ENCODE measurements at places on chromosomes 12 and 14.

GRCh38 chr14:53528185-53528671, 375.1 kb upstream of the DDHD1 start:
- no peak for DNase-seq

- DNase-seq: no peak
Observed at GRCh38 chr12:40342010-40342409, 117.2 kb downstream of the LRRK2 start.

DNA sequence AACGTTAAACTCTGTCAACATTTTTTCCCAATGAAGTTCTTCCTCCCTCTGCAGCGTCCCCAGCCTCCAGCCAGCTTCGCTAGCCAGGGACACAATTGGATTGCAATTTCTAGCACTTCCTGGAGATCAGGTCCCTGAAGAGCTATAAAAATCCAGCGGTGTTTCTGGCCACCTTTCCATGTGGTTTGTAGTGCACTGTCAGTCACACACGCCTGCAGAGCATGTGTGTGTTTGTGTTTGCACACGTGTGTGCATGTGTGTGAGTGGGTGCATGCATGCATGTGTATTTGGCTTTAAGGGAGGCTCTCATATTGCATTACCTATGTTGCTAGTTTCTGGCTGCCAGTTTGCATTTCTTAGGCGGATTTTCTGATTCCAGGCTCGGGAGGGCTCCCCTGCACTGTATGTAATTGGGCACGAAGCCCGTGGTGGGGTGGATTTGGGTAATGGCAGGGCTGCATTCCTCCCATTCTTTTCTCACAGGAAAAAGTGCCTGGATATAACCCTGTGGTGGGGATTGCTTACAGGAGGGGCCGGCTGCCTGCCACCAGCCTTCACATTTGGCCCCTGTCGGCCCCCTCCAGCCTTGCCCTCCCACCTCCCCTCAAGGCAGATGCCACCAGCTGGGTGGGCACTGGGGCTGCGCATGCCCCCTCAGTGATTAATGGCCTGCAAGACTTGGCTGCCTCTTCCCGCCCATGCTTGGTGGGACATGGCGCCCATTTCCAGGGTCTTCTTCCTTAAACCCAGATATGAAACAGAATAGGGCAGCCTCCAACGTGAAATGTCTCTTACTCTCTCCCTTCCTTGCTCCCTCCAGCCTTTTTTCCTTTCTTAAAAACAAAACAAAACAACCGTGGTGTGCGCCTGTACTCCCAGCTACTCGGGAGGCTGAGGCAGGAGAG, 74.0 kb downstream of the TSPAN9 start:
- no peak for DNase-seq

DNA sequence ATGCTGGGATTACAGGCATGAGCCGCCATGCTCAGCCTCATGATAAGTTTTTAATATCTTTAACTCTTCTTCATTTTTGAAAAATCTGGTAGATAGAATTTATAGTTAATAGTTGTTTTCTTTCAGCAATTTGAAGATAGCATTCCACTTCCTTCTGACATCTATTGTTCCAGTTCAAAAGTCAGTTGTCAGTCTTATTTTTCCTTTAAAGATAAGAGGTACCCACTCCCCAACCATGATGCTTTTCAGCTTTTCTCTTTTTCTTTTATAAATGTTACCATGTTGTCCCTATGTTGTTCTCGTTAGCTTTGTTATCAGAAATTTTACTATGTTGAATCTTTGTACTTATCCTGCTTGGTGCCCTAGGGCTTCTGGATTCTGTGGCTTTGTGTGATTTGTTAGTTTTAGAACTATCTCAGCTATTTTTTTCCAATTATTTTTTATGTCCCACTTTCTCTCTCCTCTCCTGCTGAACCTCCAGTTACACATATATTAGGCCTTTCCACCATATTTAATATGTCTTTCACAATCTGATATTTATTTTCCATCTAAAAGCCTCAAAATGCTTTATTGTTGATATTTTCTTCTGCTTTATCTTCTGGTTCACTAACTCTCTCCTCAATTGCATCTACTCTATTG, 181.6 kb upstream of the FOXN3 start:
- no peak for DNase-seq

DNA sequence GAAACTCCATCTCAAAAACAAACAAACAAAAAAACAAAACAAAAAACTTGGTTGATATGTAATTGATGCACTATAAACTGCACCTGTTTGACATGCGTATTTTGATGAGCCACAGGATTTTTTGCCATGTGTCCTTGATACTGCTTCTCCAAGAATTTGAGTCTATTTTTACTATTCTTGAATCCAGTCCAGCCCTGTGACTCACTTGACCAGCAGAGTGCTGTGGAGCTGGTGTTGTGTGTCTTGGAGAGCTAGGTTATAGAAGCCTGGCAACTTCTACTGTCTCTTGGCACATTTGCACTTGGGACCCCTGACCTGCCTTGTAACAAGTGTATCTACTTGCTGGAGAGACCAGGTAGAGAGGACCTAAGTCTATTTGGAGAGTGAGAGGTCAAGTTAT, 52.0 kb downstream of the KLRG1 start:
- no peak for DNase-seq

GRCh38 chr12:15693228-15693911, 95.8 kb downstream of the EPS8 start:
- no peak for DNase-seq

GRCh38 chr14:92649934-92650545, 98.4 kb downstream of the LGMN start:
- DNase-seq: no peak

- no peak for DNase-seq
Observed at GRCh38 chr12:120970310-120970709, 8.0 kb upstream of the HNF1A start.

- DNase-seq: no peak
Observed at GRCh38 chr14:35879151-35879648, 53.1 kb downstream of the BRMS1L start.

Data from activated CD4-positive, alpha-beta T cell treated with anti-CD3 and anti-CD28 coated beads, Interleukin-2, amount 50 U/mL, for 24 hours (primary cell).